ENCODE measurements at places on chromosomes 2 and 18.
A peak's percentile ranks its signal among the peaks of the same experiment; 100 is the strongest.

GRCh38 chr2:12856934-12857601 lies 140.3 kb downstream of the TRIB2 start:
- no peak for DNase-seq

DNA sequence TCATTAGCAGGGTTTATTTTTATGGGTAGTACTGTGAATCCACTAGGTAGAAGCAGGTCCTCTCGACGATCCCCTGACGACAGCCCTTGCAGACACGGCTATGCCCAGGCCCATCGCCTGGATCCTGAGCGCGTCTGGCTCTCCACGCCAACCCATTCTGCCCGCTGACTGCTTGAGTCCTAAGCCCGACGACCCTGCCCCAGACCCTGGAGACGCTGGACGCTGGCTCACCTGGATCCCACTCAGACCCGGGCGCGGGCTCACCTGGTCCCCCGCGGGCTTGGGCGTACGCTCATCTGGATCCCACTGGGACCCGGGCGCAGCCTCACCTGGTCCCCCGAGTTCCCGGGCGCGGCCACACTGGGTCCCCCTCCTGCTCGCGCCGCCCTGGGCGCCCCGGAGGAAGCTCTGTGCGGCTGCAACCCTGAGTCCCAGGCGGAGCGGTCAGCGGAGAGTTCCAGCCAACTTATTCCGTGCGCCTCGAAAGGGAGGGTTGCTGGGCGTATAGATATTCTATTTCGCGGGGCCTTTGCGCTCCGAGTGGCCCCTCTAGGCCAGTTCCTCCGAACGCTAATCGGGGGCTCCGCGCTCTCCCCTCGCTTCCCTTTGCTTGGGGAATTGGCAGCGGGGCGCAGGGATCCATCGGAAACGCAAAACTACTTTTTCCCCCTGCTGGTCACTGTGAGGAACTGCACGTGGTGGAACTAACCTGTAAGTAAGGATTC lies 22.4 kb upstream of the RMP24 start:
- peak; percentile 42 for DNase-seq

- DNase-seq = no peak
Observed at GRCh38 chr2:96320728-96321622, 4.1 kb upstream of the ITPRIPL1 start.

DNA sequence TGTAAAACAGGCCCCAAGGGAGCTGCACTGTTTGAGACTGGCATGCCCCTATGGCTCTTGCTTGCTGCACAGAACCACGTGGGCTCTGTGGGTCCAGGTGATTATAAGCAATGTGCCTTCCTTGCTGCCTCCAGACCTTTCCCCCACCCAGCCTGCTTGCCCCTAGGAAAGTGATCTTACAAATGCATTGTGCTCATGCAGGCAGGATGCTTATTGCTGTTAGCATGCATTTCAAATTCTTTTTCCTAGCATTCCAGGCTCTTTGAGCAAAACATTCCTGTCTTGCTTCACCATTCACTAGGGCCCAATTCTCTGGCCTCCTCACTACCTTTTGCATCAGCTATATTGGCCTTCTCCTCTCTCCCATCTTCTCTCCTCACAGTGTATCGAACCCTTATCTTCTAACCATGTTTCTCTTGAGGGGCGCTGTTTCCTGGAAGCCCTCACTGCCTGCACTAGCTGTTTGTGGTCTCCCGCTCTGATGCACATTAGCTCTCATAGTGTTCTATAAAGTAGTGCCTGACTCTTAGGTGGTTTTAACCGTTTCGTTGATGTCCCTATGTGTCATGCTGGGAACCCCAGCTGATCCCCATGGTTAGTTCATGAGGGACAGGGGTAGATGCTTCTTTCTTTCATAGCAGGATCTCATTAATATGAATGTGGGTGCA lies 152.9 kb upstream of the EPAS1 start:
- no peak for DNase-seq

DNA sequence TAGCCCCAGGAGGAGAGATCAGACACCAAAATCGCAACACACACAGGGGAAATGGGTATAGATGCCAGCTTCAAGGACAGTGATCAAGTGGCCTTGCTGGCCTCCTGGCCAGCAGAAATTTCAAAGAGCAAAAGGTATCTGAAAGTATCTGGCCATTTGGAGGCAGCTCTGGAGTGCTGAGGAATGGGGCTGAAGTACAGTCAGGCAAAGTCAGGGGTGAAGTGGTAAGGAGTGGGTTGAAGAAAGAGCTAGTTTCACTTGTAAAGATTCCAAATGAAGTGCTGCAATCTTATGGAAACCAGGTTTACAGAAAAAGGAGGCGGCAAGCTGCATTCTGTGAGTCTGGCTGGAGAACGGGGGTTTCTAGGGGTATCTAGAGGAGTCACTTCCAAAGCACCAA lies 19.2 kb upstream of the PCBP1 start:
- DNase-seq = no peak

DNA sequence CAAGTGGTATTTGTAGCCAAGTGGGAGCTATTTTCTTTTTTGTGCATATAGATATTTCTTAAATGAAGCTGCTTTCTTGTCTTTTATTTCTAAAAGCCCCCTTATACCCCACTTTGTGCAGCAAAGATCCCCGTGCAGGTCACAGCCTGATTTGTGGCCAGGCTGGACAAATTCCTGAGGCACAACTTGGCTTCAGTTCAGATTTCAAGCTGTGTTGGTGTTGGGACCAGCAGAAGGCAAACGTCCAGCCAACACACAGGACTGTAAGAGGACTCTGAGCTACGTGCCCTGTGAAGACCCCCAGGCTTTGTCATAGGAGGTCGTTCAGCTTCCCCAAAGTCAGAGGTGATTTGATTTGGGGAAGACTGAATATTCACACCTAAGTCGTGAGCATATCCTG lies 21.9 kb downstream of the FOSL2 start:
- no peak for DNase-seq

DNA sequence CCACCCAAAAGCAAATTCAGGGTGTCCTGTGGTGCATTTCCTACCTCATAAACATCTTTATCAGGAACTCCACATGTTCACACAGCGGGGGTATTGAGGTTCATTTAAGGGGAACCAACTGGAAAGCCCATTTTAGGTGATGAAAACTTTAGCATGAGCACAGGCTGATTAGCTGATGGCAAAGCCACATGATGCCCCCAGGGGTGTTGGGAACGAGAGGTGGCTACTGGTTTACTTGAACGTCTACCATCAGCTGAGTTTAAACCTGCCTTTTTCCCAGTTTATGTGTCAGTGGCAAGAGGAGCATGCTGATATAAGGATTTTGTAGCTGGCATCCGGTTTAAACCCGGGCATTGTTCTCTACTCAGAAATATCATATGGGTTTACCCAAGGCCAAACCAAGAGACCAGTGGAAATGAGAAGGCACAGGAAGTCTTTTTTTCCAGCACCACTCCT lies 54.5 kb upstream of the UPP2 start:
- no peak for DNase-seq

GRCh38 chr2:28810384-28811285 lies at the start of gene SPDYA:
Gene SPDYA, plus strand, starts transcription at chr2:28810834. Its CDS starts 5,181 bp downstream, at chr2:28816015.
- peak; percentile 72 for DNase-seq

GRCh38 chr2:120466704-120467054 lies 120.7 kb downstream of the INHBB start:
- DNase-seq = no peak

DNA sequence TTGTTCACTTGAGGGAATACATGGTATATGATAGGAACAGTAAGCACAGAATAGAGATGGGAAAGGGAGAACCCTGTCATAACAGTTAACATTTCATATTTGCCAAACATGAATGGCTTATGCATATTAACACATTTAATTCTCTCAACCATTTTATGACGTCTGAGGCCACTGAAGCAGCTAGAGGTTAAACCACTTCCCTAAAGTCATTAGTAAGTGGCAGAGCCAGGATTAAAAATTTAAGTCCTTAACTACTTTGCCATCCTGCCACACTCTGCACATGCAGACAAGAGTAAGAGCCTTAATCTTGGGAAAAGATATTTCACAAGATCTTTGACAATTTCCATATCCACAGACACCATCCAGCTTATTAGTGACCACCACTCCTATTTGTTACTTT lies 2.1 kb downstream of the LIPT1 start:
- DNase-seq = no peak

DNA sequence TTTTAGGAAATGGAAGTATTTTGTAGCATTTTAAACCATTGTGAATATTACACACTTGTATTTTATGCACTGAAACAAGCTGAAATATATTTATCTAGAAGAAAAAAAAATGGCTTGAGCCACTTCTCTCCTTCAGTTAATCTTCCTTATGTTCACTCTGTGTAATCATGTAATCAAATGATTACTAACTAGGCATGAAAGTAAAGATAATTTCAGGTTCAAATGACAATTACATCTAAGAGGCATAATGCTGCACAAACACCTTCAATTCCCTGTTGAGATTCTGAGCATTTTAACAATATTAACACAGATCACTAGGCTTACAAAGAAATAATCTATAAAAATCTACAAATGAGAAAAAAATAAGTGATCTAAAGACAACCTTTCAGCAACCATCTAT lies 119.6 kb upstream of the ITGB6 start:
- no peak for DNase-seq

GRCh38 chr2:67416136-67416535 lies 19.0 kb downstream of the ETAA1 start:
- no peak for DNase-seq

- no peak for DNase-seq
Observed at GRCh38 chr2:151728804-151729414, 5.4 kb downstream of the NEB start.

- no peak for DNase-seq
Observed at GRCh38 chr2:8506746-8507145, 175.1 kb upstream of the ID2 start.

GRCh38 chr18:2301316-2301715 lies 270.0 kb downstream of the METTL4 start:
- no peak for DNase-seq

- peak; percentile 31 for DNase-seq
Observed at GRCh38 chr2:101736861-101737291, 39.4 kb downstream of the MAP4K4 start.

GRCh38 chr2:96143231-96143847 lies 1.9 kb downstream of the DUSP2 start:
- DNase-seq = no peak

GRCh38 chr2:126971162-126971480 lies 72.4 kb downstream of the TEX51 start:
- DNase-seq = no peak

GRCh38 chr2:3159782-3160545 lies 217.7 kb downstream of the EIPR1 start:
- DNase-seq = no peak

GRCh38 chr18:73124175-73124574 lies 256.4 kb upstream of the NETO1 start:
- no peak for DNase-seq

DNA sequence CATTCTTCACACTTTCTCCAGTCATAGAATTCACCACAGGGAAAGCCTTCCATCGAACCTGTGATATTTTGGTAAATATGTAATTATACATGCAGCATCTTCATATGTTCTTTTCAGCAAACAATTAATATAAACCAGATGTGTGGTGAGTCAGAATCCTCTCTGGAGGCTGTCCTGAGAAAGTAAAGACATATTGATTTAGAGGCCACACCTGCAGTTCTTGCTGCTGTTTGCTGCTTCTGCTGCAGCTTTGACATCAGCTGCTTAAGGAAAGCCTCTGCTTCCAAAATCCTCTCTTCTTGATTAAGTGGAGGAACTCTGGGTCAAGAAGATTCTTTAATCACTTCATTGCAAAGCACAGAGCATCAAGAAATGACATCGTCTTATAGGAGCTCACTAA lies 568.8 kb upstream of the ZEB2 start:
- no peak for DNase-seq

GRCh38 chr2:193240752-193241151 lies 1046.0 kb upstream of the TMEFF2 start:
- DNase-seq = no peak

DNA sequence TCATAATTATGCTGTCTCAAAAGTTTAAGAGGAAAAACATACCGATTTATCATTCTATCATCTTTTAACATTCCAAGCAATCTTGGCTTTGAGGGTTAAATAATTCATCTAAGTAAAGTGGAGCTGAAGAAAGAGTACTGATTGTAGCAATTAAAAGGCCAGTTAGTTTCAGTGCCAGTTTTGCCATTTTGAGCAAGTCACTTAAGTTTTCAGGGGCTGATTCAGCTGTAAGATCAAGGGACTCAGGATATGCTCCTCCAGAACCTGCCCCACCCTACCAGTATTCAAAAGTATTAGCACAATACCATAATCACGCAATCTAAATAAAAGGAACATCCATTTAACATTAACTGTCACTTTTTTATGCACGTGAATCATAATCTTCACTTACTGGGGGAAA lies 1.9 kb downstream of the SS18 start:
- no peak for DNase-seq

Data from activated T-cell treated with anti-CD3 and anti-CD28 coated beads for 24 hours (primary cell).